ENCODE measurements at places on chromosomes 1 and 21. TPM values are rescaled to one million over a fixed set of nuclear protein-coding genes. Genes with fewer than 3 reads are reported as not detected.

DNA sequence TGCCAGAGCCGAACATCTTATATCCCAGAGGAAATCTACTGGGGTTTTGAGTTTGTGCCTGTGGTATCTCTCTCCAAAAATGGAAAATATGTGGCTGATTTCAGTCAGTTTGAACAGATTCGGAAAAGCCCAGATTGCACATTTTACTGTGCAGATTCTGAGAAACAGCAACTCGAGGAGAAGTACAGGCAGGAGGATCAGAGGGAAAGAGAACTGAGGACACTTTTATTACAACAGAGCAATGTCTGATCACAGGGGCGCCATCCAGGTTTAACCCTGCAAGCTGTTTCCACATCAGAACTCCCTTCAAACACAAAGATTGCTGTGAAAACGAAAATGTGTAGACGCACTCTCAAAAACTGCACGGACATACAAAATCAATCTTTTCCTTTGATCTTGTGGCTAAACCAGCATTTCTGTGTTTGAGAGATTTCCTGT, 43.4 kb downstream of the KCNJ15 start:
- no peak for DNase-seq

- no peak for DNase-seq
Observed at GRCh38 chr1:221227872-221228337, 348.7 kb downstream of the HLX start.

DNA sequence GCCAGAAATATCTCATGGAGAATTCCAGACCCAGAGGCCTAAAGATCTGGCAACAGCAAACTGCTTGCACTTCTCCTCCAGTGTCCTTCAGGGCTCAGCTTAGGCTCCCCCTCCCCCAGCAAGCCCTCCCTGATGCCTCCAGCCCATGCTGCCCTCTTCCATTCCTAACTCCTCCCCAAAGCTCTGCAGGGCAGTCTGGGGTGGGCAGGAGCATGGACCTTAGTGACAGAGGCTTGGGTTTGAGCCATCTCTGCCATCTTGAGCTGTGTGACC, 436.8 kb downstream of the PTPRU start:
- DNase-seq: no peak

DNA sequence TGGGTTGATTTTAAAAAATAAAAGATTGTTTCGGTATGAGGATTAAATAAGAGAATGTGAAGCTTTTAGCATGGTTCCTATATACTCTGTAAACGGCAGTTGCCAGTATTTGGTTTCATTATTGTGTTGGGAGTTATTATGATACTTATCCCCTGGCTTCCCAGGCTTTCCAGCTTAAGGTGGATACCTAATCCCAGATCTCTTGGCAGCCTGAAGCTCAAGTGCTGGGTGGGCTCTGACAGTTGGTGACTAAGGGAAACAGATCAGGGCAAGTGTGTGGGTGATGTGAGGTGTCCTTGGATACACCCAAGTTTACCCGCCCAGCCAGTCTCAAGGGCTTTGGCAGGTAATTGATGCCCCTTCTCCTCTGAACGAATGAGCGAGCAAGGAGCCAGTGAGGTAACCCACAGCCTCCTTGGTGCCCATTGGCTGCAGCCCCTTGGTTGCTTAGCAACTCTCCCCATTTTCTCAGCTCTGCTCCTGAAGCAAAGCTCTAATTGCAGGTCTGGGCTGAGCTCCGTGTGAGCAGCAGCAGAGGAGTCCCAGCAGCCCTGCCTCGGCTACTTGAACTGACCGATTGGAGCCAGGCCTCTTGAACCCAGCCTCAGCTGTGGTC, 6.1 kb downstream of the IPO13 start:
- DNase-seq: no peak

CD2 gene
- not detected for total RNA-seq

SIPA1L2 gene
- 18.6 TPM for total RNA-seq

- no peak for DNase-seq
Observed at GRCh38 chr1:83692524-83693381, 306.2 kb downstream of the TTLL7 start.

DNA sequence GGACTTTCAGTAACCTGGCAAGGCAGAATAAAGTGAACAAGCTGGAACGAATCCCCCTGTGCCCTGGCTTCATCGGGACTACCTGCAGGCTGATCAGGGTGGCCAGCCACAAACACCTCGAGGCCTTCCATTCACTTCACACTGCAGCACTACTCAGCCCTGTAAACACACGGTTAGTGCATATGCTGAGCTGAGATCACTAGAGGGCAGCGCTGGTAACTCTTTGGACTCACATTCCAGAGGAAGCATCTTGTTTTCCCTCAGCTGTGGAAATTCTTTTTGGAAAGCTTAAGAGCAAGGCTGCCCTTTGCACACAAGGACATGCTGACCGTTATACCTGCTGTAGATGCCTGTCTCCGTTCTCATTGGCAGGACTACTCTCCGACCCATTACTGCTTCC, 32.1 kb downstream of the PCSK9 start:
- DNase-seq: peak; percentile 61

PLPPR5 gene
- not detected for total RNA-seq

DNA sequence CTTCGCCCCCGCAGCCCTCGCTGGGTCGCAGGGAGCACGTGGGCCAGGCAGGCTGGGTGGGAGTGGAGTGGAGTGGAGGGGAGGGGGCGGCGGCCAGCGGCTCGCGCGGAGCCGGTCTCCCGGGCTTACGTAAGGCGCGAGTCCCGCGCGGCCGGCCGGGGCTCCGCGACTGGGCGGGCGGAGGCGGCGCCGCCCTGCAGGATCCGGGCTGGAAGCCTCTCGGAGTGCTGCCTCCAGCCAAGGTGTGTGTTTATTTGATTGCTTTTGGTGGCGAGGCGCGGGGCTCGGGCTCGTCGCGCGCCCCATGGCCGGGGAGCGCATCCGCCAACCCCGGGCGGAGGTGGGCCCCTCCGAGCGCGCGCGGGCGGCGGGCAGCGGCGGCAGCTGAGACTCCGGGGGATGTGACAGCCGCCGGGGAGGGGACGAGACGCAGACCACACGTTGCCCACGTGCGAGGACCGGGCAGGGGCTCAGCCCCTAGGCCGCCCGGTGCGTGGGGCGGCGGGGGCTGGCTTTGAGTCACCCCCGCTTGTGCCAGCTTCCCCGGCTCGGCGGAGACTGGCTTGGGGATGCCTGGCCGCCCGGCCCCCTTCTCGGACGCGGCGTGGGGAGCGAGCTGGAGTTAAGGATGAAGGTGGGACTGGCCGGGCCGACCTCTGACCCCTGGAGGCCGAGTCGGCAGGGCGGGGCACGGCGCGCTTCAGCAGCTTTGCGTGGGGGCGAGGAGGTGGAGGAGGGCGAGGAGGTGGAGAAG, 402 bp upstream of the AK4 start:
- DNase-seq: peak; percentile 68

GRCh38 chr21:32413697-32414578, 1.4 kb downstream of the EVA1C start:
- no peak for DNase-seq

DNA sequence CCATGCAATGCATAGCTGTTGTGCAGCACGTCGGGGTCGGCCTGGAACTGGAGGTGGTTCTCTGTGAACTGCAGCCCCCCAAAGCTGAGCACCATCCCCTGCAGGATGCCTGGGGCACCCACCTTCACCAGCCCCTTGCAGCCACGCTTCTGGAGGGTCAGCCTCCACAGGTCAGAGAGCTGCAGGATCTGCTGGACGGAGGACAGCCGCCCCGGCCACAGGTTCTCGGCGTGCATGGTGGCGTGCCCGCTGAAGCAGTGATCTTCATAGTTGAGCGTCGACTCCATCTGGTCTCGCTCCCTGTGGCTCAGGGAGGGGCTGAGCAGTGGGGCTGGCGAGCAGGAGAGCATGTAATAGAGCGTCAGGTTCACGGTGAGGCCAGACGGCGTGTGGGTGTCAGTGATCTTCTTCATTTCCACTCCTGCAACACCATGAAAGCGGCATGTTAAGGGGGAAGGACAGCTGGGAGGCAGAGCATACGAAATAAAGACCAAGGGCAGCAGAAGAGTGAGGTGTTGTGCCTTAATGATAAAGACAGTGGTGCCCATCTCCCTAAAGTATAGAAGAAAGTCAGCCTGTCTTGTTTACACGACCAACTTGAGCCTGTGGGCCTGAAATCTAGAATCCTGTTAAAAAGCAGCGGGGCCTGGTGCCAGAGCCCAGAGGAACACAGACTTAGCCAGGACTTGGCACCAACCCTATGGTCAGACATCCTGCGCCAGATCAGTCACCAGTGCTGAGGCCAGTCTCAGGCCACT, 3.0 kb downstream of the KIAA2013 start:
- DNase-seq: no peak

Data from Caco-2 (cell line).